Effector CD4-positive, alpha-beta T cell (primary cell): ENCODE measurements at places on chromosomes 3 and 15.
A peak's percentile ranks its signal among the peaks of the same experiment; 100 is the strongest.

DNA sequence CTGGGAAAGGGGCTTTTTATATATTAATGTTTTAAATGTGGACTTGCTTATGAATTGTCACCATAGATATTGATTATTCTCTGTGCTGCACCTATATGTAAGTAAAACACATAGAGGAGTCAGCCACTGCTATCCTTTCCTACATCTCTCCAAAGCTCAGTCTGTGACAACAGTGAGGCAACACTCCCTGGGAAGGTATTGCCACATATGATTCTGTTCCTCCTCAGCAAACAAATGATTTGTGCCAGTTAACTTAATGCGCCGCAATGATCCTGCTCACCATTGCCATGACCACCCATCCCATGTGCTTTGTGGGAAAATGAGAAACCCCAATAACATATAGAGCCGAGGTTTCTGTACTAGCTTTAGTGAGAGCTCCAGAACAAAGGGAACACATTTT, 75.1 kb upstream of the FBN1 start:
- no peak for DNase-seq

DNA sequence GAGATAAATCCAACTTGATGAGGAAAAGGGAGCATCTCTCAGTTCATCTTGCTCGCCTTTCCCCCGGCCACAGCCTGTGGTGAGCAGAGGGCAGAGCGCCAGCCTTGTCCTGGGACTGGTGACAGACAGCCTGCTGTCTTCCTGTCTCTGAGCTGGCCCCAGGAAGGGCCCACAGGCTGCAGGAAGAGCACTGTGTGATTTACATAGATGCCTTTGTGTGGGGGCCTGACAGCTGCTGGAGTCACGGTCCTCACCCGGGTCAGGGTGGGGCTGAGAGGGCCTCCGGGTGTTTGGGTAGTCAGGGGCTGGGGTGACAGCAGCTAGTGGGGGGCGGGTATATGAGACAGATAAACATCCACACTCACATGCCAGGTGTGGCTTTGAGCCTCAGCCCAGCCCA, 29.3 kb downstream of the PLA2G4D start:
- DNase-seq: no peak

- DNase-seq: no peak
Observed at GRCh38 chr3:151740581-151740980, 6.9 kb downstream of the AADACL2 start.

GRCh38 chr15:74920456-74920855, 13.8 kb upstream of the FAM219B start:
- no peak for DNase-seq

DNA sequence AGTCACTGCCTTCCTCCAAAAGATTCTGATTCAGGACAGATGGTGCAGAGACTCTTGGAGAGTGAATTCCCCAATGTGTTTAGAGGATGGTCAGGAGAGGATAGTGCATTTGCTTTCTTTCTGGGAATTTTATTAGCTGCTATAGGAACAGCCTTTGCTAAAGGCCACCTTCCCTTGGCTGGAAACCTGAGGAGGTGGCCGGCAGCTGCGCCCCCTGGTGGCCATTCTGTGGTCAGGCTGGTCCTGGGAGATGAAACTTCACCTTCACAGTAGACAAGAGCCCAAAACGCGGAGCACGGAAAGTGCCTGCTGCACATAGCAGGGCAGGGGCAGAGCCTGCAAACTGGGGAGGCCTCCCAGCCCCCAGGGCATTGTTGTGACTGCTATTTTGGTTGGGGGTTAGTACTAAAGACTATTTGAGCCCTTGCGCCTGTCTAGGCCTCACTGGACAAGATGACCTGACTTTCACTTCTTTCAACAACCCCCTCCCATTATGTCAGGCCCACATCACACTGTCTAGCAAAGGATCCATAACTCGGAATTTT, 34.3 kb downstream of the SEC22C start:
- peak; percentile 58 for DNase-seq

DNA sequence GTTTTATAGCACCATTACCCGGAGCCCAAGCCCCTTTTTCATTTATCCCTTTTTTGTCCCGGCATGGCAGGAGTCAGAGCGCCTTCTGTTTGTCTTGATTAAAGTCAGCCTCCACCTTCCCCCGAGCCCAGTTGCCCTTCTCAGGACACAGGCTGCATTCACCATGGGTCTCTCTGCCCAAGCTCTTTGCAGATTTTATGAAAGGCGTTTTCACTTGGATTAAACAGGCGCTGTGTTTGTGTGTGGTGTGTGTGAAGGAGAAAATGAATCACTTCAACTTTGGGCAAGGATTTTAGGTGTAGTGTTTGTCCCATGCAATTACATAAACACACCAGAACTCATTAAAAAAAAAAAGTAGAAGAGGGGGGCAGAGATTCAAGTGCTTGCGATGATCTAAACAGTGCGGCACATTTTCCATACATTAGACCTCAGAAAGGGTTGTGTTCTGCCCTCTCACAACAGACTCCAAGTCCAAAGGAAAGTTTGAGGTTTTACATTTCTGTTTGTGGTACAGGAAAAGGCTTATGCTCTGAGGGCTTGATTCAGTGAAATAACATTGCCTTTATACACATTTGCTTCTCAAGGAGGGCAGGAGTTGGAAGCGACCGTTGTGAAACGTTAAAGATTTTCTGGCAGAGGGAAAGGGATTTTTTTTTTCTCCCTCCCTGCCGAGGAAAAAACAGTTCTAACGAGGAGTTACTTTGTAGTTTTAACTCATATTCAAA, 14.5 kb upstream of the IL16 start:
- DNase-seq: no peak

- no peak for DNase-seq
Observed at GRCh38 chr3:8575364-8576104, 69.1 kb downstream of the SSUH2 start.

- DNase-seq: no peak
Observed at GRCh38 chr3:39130026-39130425, 22.5 kb downstream of the TTC21A start.

- no peak for DNase-seq
Observed at GRCh38 chr3:15256861-15257341, 50.9 kb downstream of the CAPN7 start.

DNA sequence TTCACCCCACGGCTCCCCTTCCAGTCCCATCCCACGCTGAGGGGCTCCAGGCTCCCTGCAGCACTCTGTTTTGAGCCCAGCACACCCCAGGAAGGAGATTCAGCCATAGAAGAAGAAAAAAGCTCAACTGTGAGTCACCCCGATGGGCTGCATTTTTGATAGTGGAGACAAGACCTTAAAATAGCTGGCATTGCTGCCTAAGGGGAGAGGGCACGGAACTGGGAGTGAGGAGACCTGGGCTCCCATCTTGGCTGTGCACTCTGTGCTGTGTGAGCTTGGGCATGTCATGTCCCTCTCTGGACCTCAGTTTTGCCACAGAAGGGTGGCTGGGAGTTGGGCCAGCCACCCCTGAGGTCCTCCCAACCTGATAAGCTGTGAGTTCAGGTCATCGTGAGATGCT, 57.2 kb upstream of the SMAD6 start:
- no peak for DNase-seq

- DNase-seq: no peak
Observed at GRCh38 chr3:165254812-165255211, 58.6 kb upstream of the SLITRK3 start.

DNA sequence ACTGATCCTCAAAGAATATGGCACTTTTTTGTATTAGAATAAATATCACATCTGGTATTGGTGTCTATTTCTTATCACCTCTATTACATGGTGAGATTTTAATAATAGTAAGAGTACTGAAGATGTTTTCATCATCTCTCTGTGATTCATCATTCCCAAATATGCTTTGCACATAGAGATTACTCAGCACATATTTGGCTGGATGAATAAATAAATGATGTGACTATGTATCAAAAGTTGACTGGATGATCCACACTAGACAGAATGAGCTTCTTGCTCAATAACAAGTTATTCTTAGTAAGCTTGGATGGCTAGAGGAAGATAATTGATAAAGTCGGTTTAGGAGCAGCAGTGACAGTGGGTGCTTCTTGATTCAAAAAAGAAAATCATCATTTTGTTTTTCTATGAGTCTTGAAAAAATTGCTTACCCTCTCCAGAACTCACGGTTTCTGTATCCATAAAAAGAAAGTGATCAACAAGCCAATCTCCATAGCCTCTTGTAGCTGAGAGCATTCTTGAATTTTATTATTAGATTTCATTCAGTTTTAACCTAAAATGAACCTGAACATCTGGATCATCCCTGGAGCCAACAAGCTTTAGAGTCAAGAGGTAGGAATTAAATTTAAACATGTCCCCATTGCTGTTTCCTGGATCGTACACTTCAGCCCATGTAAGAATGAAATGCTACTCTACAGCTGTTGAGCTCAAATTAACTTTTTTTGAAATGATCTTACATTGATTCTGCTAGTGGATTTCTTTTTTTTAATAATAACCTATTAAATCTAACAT, 104.8 kb upstream of the OSTN start:
- DNase-seq: no peak

- no peak for DNase-seq
Observed at GRCh38 chr3:10185804-10186762, 21.4 kb downstream of the IRAK2 start.

- DNase-seq: no peak
Observed at GRCh38 chr3:96814651-96815567, 515 bp downstream of the EPHA6 start.

DNA sequence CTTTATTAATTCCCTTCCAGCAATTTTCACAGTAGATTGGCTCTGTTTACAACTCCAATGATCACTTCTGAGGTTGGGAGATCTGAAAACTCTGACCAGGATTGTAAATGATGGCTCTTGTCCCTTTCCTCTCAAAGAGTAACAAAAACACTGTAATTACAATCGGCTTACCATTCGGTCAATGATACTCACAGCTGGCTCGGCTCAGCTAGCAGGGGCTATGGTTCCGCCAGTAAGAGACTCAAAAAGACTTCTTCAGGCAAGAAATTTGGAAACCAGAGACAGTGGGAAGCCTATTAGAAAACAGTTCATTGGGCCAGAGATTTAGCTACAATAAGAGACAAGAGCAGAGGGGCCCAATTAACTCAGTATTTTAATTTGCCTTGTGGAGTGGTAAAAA, 96.6 kb downstream of the LRRC3B start:
- no peak for DNase-seq

- DNase-seq: no peak
Observed at GRCh38 chr3:127711021-127711695, 38.4 kb downstream of the ABTB1 start.

- DNase-seq: no peak
Observed at GRCh38 chr3:33037471-33037870, 59.5 kb downstream of the GLB1 start.

DNA sequence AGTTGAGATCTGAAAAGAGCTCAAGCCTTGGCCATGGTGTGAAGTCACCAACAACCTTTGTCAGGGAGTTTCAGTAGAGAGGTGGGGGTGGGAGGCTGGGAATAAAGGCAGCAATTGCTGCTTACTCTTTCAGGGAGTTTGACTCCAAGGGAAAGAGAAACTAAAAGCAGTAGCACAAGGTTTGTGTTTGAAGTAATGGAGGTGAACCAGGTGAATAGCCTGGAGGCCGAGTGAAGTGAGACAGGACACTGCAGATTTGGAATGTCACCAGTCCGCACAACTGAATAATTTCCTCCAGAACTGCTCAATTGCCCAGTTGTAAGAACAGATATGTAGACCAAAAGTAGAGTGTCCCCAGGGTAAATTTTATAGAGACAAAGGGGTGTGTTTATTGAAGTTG, 44.1 kb downstream of the CD86 start:
- no peak for DNase-seq

GRCh38 chr3:188396900-188397299, 242.9 kb downstream of the LPP start:
- DNase-seq: no peak

DNA sequence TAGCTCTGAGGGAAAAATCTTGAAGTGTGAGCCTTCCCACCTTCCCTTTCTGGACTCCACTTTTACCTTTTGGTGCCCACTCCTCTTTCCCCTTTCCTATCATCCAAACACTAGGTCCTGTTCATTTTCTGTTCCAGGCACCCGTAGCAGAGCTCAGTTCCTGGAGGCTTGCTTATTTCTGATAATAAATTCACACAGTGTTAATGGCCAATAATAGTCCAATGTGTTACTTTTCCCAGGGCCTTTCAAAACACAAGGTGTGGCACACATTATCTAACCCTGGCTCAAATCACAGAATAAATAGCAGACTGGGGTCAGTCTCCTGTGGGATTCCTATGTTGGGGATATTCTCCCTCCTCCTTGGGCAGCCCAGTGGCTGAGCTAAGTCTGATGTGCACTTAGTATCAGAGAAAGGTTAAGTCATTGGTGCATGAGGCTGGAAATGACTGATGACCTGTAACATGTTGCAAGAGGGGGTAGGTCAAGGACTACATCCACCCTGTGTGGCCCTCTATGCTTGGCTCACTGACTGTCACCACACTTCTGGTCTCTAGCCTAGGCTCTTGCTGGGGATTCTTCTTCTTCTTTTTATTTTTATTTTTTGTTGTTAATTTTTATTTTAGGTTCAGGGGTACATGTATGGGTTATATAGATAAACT, 43.7 kb upstream of the ROPN1 start:
- DNase-seq: no peak

DNA sequence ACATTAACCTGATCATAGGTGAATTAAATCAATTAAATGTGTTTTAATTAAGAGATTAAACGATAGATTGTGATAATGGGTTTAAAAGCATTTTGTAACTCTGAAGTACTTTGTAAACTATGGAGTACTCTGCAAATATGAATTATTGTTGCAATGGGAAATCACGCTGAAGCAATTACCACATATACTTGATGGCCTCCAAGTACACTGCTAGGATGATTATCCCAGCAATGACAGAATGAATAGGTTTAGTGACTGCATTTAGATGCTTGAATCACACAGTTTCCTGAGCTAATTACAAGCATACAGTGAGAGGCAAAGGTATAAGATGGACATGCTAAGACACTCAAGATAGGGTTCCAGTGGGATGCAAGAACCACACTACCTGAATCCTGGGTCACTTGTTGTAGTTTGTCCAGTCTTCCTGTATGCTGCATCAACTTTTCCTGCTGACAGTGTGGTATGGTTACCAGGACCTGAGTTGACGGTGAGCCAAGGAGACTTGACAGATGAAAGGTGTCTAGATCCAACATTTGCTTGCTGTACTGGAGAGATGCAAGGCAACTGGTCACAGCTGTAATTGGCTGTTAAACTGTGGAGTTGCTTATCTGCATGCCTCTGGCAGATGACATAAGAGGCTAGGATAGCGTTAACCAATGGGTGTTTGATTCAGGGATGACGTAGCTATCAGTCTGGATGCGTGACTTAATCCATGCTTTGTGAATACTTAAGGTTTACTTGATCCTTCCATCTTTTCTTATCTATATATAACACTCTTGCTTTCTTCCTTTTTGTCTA, 38.0 kb downstream of the RNF13 start:
- no peak for DNase-seq

GRCh38 chr3:195245531-195245951, 25.4 kb downstream of the XXYLT1 start:
- DNase-seq: no peak

DNA sequence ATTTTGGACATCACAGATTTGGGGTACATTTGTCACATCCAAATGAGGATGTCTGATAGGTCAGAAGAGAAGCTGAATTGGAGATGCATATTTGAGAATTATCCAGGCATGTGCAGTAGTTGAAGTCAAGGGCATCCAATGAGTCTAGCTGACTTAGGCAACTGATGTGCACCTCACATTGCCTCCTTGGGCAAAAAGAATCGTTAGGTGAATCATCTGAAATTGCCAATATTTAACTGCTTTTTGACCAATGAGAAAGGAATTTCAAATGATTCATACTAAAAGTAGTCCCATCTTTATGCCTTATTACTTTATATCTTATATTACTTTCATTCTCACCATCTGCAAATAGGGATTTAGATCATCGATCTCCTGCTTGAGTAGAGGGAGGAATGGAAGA, 117.7 kb downstream of the CD47 start:
- no peak for DNase-seq

GRCh38 chr3:165393461-165393860, 197.3 kb upstream of the SLITRK3 start:
- DNase-seq: no peak
